Activated naive CD4-positive, alpha-beta T cell (primary cell): ENCODE measurements at places on chromosomes 7 and 10.

DNA sequence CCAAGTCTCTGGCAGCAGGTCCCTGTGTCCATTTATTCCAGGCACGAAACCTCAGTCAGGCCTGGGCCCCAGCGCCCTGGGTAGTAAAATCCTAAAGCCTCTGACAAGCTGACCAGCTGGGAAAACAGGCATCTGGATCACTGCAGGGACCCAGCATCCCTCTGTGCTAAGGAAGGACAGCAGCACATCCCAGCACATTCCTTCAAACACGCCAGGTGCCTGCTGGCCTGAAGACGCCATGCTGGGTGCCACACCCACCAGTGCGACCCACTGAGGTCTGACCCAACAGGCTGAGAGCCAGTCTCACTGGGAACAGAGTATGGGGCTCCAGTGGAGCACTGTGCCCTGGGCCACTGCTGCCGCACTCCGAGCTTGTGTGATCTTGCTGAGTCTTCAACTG lies 6.4 kb downstream of the DNAJB12 start:
- DNase-seq: no peak

DNA sequence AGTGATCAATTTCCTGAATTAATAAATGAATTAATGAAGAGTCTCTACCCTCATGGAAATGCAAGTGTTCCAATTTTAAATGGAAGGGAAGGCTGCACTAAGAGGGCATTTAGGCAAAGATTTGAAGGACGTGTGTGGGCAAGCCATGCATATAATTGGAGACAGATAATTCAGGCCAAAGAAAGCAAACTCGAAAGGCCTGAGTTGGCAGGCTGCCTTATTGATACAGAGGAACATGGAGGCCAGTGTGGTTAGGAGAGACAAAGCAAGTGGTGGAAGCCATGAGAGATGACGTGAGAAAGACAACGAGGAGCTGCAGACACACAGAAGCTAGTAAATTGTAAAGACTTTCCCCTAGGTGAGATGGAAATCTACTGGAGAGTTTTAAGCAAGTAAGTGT lies 15.4 kb upstream of the PCLO start:
- no peak for DNase-seq

DNA sequence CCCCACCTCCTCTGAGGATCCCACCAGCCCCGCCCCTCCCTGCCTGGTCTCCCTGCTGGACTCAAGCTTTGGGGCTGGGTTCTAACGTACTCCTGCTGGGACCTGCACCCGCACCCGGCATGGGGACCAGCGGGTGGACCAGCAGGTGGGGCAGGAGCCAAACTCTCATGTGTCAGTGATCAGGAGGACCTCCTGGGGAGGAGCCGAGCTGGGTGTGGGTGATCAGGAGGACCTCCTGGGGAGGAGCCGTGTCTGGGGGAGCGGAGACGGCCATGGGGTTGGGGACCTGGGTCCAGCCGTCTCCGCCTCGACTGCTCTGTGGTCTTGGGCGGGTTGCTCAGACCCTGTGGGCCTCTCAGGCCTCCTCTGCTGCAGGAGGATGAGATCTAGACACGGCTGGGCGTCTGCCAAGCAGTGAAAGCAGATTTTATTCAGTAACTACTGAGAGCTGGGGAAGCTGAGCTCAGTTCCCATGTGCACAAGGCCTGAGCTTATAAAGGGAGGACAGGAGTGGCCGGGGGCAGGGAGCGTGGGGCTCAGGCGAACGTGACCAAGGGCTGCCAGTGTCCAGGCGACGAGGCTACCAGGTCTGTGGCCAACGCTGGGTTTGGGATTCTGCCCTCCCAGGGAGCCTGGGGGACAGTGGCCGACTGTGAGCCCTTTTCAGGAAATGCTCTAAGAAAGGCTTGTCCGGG lies 33.6 kb upstream of the UTF1 start:
- no peak for DNase-seq

DNA sequence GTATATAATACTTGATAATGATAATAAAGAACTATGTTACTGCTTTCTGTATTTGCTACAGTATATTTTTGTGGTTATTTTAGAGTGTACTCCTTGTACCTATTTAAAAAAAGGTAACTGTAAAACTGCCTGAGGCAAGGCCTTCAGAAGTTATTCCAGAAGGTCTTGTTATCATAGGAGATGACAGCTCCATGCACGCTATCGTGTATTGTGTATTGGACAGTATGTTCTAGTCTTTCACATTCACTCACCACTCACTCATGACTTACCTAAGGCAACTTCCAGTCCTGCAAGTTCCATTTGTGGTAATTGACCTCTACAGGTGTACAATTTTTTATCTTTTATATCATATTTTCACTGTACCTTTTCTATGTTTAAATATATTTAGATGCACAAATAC lies 100.7 kb downstream of the ARL4A start:
- no peak for DNase-seq

- no peak for DNase-seq
Observed at GRCh38 chr7:134254311-134254710, 62.4 kb downstream of the SLC35B4 start.
